ENCODE measurements at places on chromosomes 1 and 21.

DNA sequence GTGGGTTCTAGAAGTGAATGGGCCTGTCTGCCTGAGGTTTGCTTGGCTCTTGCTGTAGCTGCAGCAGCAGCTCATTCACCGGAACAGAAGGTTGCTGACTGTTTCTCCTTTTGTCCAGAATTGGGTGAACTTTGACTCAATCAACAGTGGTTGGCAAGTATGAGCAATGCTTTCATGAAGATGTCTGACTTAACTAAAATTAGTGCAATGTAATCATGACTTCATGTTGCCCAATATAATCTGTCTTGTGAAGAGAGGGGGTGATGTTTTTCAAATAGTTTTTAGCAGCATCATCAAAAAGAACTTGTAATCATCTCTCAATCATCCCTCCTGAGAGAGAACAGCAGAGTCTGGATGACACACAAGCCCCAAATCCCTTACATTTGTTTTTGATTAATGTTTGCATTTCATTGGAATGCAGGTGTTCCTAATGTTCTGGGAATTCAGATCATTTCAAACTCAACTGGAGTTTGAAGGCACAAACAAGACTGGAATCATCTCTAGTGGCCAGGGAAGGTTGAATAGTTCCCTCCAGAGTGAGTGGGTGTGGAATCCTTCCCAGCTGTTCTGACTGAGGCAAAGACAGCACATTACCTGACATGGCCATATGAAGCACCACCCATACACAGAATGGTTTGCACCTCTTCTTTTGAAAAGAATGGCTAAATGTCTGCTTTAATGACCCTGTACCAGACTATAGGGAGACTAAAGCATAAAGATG, 82.9 kb downstream of the HLX start:
- DNase-seq, result peak; percentile 89

- DNase-seq, result no peak
Observed at GRCh38 chr1:69649383-69649990, 81.8 kb downstream of the LRRC7 start.

DNA sequence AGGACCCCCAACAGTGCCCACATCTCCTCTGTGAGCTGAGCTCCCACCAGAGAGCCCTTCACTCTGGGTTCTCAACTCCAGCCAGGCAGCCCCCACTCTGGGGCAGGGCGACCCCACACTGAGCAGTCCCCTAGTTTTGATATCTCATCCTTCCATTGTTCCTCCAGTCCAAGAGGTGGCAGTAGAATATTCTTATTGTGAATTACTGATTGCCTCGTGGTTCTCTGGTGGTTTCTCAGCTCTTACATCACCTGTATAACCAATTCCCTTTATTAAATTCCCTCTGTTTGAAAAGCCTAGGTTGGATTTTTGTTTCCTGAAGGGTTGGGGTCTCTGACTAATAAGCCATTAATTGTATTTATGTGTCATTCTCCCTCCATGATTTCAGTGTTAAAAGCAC, 407.5 kb downstream of the SETD4 start:
- no peak for DNase-seq

- no peak for DNase-seq
Observed at GRCh38 chr1:223216531-223217205, 73.6 kb upstream of the TLR5 start.

DNA sequence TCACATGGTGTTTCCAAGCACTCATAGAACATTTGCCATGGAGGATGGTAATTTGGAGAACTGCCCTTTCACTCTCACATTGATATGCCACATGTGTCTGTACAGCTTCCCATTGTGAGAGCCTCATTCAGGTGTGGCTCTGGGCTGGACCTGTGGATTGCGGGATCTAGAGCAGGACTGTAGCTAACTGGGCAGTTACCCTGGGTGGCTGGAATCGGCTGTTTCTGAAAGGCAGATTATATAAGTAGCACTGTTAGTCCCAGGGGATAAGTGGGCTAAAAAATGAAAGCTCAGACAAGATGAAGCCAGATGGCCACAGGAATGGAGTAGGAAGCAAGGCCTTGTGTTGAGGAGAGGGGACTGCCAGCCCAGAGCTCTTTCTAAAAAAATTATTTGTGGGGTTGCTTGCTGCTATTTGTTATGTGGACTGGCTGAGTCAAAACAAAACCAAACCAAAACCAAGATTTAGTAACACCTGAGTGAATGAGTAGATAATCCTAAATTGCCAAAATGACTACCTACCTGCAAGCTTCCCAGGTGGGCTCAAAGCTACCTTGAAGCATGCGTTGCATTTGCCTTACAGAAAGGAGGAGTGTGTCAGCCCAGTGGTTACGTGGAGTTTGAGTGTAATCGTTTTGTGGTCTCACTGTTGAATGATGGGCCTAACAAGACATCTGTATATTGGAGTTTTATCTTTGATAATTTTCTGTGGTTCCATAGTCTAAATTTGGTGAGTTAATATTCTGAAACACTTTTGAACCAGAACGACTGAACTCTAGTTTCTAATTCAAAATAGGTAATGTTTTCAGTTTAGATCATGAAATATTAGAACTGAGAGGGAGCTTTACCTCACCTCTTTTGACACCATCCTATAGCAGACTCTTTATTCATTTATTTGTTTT, 58.0 kb downstream of the SDCCAG8 start:
- no peak for DNase-seq

DNA sequence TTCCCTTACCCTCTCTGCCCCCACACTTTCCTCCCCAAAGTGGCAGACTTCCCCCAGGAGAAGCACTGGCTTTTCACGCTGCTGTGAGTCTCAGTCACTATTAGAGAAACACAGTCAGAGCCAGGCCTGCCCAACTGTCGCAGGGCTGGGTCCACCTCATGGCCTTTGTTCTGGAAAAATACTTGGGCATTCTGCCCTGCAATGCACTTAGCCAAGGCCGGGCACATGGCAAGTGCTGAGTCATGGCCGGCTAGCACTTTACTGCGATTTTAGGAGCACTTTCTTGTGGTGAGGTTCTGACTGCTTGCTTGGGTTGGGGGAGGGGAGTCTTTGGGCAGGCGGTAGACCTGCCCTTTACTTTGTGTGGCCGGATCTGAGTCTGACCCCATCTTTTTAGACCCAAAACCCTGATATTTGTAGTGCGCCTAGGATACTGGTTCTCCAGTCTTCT, 7.7 kb downstream of the EPHX1 start:
- peak; percentile 96 for DNase-seq

DNA sequence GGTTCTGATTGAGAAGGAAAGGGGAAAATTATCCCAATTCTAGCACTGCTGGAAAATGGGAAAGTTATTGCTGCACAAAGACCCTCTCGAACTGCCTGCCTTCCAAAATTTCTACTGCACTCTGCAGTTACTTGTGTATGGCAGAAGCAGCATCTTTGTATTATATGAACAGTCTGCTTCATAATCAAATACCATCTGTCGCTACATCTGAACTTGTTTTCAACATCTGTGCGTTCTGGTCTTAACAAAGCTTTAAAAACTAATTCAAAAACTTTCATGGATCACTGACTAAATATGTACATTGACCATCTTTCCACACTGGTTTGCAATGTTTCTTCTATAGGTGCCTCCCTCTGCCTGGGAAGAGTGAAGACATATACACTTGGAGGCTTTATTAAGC, 79.2 kb downstream of the PROX1 start:
- DNase-seq, result no peak

DNA sequence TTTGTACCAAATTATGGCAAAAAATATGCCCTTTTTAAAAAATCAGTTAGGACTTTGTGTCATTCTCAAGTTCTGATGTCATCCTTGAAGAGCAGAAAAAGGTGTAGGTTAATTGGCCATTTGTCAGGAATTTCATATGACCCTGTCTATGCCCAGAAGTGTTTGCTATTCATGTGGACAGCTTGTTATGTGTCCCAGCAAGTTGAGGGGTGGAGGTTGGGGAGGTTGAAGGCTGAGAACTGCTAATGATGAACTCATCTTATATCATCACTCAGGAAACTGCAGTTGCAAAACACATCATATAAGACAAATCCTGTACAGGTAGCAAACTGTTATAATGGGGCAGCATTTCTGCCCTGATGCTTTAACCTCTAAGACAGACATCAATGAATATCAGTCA, 106.5 kb downstream of the PHTF1 start:
- peak; percentile 40 for DNase-seq

- DNase-seq, result no peak
Observed at GRCh38 chr1:218521414-218522169, 176.5 kb downstream of the TGFB2 start.

DNA sequence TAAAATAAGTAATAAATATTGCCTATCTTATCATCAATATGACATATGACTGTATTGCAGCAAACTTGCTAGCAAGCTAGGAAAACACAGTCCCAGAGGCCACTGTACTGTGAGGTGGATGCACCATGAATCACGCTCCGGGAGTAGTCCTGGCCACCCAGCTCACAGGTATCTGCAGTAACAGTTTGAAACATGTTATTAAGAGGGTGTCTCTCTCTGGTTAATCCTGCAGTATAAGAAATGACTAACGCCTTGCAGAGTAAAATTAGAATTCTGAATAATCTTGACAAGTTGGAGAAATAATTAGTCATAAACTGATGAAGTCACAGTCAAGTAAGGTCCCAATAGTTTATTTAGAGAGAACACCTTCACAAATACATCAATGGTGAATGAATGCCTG, 34.0 kb upstream of the DPT start:
- DNase-seq, result no peak

DNA sequence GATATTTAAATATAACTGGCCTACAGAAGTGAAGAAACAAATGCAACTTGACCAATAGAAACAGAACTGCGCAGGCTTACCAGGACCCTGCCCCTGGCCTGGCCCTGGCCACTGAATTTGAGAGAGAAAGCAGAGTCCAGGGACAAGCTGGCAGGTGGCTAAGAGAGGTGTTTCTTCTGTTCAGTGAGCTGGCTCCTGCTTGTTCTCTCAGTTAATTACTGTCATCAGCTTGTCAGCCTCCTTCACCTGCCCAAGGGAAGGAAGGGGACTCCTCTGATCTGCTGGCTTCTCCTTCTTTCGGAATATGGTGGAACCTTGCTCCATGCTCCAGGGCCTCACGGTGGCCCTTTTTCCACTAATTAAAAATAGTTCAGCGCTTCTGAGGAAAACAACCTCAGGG, 388.4 kb downstream of the DISC1 start:
- DNase-seq, result no peak

- DNase-seq, result peak; percentile 97
Observed at GRCh38 chr21:36627242-36627641, 71.7 kb upstream of the SIM2 start.

- no peak for DNase-seq
Observed at GRCh38 chr21:46078322-46078977, 19.5 kb upstream of the COL6A2 start.

GRCh38 chr1:37655274-37655673, 20.6 kb upstream of the RSPO1 start:
- DNase-seq, result no peak

GRCh38 chr21:45576838-45577737, 34.8 kb upstream of the SLC19A1 start:
- no peak for DNase-seq

- DNase-seq, result no peak
Observed at GRCh38 chr1:168148916-168149315, 12.2 kb upstream of the GPR161 start.

GRCh38 chr1:16420424-16421118, 16.7 kb downstream of the SPATA21 start:
- no peak for DNase-seq

- no peak for DNase-seq
Observed at GRCh38 chr1:43271186-43272118, 1.7 kb downstream of the TMEM125 start.

- no peak for DNase-seq
Observed at GRCh38 chr1:18752409-18752808, 107.1 kb downstream of the TAS1R2 start.

GRCh38 chr1:184193451-184193850, 141.9 kb downstream of the TSEN15 start:
- no peak for DNase-seq

- no peak for DNase-seq
Observed at GRCh38 chr1:222387007-222387814, 160.7 kb downstream of the HHIPL2 start.

GRCh38 chr1:156885880-156886355, 7.6 kb upstream of the PEAR1 start:
- no peak for DNase-seq

- DNase-seq, result no peak
Observed at GRCh38 chr1:39905172-39905571, 3.5 kb upstream of the MYCL start.

- DNase-seq, result peak; percentile 39
Observed at GRCh38 chr1:186848509-186849130, 19.9 kb downstream of the PLA2G4A start.

DNA sequence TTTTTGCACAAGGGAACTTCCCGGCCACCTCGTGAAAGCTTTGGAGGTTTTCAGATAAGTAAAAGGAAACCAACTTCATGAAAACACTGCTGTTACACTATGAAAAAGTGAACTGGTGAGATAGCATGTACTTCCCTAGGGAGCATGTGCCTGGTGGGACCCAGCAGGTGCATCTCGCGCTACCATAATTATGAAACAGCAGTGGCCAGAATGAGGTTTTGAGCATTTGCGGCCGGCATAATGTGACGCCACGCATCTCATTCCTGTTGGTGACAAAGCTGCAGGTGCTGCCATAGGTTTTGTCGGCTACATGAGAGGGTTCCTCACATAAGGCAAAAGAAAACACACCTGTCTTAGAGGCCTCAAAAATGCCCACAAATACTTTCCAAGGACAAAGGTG, 1.7 kb downstream of the KRTAP10-3 start:
- DNase-seq, result no peak

DNA sequence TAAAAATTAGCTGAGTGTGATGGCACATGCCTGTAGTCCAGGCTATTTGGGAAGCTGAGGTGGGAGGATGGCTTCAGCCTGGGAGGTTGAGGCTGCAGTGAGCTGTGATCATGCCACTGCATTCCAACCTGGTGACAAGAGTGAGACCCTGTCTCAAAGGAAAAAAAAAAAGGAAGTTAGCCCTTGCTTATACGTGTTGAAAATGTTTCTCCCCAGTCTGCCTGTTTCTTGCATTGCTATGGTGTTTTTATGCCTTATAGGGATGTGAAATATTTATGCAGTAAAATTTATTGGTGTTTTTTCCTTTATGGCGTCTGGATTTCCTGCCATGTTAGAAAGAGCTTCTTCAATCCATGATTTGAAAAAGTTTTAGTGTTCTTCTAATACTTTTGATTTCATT, 3.6 kb upstream of the RERE start:
- no peak for DNase-seq

DNA sequence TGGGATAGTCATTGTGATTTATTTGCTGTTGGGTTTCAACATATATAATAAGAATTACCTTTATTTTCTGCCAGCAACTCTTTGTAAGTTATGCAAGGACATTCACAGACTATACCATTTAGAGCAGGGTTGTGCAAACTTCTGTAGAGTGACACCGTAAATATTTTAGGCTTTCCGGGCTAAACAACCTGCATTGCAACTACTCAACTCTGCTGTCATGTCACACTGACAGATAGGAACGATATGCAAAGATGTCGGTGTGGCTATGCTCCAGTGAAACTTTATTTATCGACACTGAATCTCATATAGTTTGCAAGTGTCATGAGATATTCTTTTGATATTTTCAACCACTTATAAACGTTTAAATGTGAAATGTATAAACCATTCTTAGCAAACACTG, 210.4 kb downstream of the BACH1 start:
- no peak for DNase-seq

- peak; percentile 67 for DNase-seq
Observed at GRCh38 chr1:24191860-24192259, 4.8 kb upstream of the IFNLR1 start.
